Mesothelial cell of epicardium (in vitro differentiated cells): ENCODE measurements at places on chromosomes 5 and 9. TPM values are rescaled to one million over a fixed set of nuclear protein-coding genes. Genes with fewer than 3 reads are reported as not detected.

DNA sequence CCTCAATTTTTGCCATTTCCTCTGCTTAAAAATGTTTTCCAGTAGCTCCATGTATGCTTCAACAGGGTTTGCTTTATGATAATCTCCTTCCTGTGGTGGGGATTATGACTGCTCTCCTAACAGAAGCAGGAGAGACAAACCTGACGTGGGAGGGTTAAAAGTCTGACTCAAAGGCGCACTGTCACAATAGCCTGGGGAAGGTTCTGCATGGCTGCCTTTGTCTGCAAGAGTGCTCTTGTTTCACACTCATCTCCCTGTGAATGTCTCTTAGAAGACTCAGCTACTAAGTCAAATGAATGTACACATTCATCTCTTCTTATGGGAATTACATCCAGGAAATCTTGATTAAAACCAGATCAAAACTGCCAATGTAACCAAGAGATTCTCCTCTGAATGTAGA is 90.9 kb upstream of the MTAP start:
- peaks cover 50% of the 10 kb centered on the region for H3K4me1 ChIP-seq
- H3K27me3 ChIP-seq, result no peaks in the 10 kb centered on the region
- DNase-seq, result no peak
- H3K36me3 ChIP-seq, result no peaks in the 10 kb centered on the region
- no peak overlapping the region for H3K4me3 ChIP-seq

DNA sequence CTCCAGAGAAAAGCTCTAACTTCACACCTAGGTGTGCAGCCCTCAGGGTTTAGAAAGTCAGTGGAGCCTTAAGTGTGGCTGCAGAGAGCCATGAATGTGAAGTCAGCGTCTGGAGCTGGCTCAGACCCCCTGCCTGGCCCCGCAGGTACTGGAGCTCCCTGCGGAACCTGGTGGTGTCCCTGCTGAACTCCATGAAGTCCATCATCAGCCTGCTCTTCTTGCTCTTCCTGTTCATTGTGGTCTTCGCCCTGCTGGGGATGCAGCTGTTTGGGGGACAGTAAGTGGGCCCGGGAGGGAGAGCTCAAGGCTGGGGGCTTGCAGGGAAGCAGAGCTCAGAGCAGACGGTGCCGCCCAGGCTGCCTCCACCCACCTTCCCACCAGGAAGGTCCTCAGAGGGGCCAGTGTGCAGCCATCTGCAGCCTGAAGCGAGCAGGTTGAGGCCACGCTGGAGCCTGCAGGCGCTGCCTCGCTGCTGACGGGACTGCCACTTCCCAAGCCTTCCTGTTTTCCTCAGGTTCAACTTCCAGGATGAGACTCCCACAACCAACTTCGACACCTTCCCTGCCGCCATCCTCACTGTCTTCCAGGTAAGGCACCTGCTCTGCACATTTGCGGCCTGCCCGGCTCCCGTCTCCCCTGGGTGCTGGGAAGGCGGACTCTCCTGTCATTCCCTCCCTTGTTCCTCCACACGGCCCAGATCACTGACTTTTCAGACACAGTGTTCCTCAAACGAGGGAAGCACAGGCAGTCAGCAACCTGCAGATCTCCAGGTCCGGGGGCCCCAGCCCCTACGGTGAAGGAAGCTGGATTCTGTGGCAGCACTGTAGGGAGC is 108.9 kb downstream of the CACNA1B start:
- H3K4me1 ChIP-seq, result no peaks in the 10 kb centered on the region
- no peak overlapping the region for H3K27ac ChIP-seq
- DNase-seq, result no peak
- H3K27me3 ChIP-seq, result peaks cover 2% of the 10 kb centered on the region

- no peak for DNase-seq
- peaks cover 2% of the 10 kb centered on the region for H3K4me1 ChIP-seq
- H3K27ac ChIP-seq, result no peak overlapping the region
- H3K36me3 ChIP-seq, result peaks cover 7% of the 10 kb centered on the region
- no peak overlapping the region for H3K4me3 ChIP-seq
Observed at GRCh38 chr9:100217536-100217935, 118.5 kb downstream of the INVS start.

The LHX2 gene
- total RNA-seq, result not detected in 3 replicates

The PCDHB12 gene
- 5.8 to 6.4 TPM (median 6.1 TPM) in 3 replicates for total RNA-seq

The PRUNE2 gene
- total RNA-seq, result 3.1 to 3.5 TPM (median 3.4 TPM) in 3 replicates
